ENCODE measurements at places on chromosomes 3 and 15. TPM values are rescaled to one million over a fixed set of nuclear protein-coding genes. Genes with fewer than 3 reads are reported as not detected.

DNA sequence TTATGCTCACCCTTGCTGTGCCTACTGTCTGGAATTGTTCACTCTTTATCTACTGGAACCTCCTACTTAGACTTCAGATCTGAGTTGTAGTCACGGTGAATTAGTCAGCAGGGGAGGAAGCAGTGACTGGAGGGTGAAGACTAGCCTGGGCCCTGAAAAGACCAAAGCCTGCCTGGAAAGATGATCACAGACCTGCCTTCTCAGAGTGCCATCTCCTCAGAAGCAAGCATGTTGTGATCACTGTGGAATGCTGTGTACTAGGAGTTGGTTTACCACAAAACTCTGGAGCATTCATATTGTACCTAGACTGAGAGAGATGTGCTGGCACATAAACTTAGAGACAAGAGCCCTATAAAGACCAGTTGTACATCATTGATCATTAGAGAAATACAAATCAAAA, 100.7 kb upstream of the SCN10A start:
- DNase-seq: no peak
- H3K27ac ChIP-seq: no peak overlapping the region
- no peaks in the 10 kb centered on the region for H3K27me3 ChIP-seq
- no peaks in the 10 kb centered on the region for H3K36me3 ChIP-seq
- H3K4me3 ChIP-seq: no peak overlapping the region
- H3K4me1 ChIP-seq: no peaks in the 10 kb centered on the region

GRCh38 chr3:40677321-40677720, 152.6 kb downstream of the ZNF621 start:
- H3K27me3 ChIP-seq: no peaks in the 10 kb centered on the region
- DNase-seq: no peak
- H3K36me3 ChIP-seq: no peaks in the 10 kb centered on the region
- no peaks in the 10 kb centered on the region for H3K4me1 ChIP-seq

DNA sequence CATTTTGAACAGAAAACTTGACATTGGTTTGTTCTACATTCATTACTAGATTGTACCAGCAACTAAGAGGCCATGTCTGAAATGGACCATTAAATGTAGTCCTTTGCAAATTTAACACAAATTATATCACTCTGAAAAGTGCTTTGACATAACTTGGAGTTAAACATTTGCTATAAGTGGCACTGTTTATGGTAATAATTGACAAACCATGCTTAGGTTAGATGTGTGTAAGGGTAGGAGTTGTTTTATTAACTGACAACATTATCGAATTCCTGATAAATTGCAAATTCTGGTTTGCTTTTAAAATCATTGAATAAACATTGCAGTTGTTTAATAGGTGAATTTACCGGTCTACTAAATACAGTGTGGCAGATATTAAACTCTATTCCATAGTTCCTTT, 6.1 kb upstream of the TMEM207 start:
- H3K27me3 ChIP-seq: no peaks in the 10 kb centered on the region
- H3K4me3 ChIP-seq: no peak overlapping the region
- no peak for DNase-seq
- no peaks in the 10 kb centered on the region for H3K36me3 ChIP-seq

- DNase-seq: no peak
- H3K27ac ChIP-seq: no peak overlapping the region
- H3K4me3 ChIP-seq: no peak overlapping the region
- no peaks in the 10 kb centered on the region for H3K4me1 ChIP-seq
Measured at GRCh38 chr15:73153024-73153423, 100.8 kb downstream of the NEO1 start.

Gene BCHE
- total RNA-seq: 88.1 TPM

Gene ALPK3
- 41.0 TPM for total RNA-seq

Gene ECT2
- 3.6 TPM for total RNA-seq

Data from sigmoid colon (tissue), 7 donors.